Peyer's patch (tissue), 4 donors: ENCODE measurements at places on chromosomes 12 and 14.

- DNase-seq: no peak
Measured at GRCh38 chr12:54272214-54272613, 7.7 kb downstream of the CBX5 start.

DNA sequence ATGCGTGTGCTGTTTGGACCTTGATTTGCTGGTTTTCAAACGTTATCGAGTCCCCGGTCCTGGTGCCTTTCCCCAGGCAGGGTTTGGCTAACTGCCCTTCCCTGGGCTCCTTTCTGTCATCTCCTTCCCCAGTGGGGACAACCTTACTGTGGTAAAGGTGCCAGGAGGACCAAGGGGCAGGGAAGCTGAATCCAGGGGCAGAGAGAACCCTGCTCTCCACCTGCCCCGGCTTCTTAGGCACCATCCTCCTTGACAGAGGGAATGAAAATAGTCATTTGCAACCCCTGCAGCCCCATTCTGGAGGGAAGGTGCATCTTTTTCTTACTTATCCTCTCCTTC is 5.0 kb downstream of the CEBPE start:
- no peak for DNase-seq

DNA sequence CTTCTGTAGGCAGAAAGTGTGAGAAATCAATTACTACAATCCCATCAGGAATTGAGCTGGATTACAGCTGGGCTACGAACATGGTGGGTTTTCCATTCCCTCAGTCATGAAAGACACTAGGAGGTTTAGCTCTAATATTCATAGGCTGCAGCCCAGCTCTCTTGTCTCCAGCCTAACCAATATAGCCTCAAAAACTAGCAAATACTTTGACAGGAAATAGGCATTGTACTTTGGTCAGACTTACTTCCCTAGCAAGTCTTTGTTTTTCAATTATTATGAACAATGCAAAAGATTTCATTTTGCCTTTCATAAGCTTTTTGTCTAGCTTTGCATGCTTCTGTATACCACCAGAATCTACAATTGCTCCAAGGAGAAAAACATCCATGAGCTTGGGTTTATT is 296.2 kb downstream of the GPHN start:
- no peak for DNase-seq

- no peak for DNase-seq
Measured at GRCh38 chr12:69881771-69882170, 56.7 kb downstream of the MYRFL start.

- no peak for DNase-seq
Measured at GRCh38 chr14:71714225-71714624, 218.0 kb upstream of the RGS6 start.

GRCh38 chr14:68926236-68926635 is 52.9 kb downstream of the ACTN1 start:
- DNase-seq: no peak

DNA sequence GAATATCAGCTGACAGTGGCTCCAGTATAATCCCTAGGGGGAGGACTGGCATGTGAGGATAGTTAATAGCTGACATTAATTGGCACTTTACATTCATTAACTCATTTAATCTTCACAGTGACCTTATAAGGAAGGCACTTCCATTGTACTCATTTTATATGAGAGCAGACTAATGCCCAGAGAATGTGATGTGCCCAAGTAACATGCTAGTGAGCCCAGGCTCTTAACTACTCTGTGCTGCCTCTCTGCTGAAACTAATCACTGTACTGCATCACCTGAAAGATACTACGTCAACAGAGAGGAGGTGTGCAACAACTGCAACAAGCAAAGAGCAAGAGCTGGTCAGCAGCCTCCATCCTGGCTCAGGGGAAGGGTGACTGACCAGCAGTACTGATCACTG is 40.1 kb downstream of the GALNT4 start:
- no peak for DNase-seq

- no peak for DNase-seq
Measured at GRCh38 chr14:94728950-94729349, 41.0 kb downstream of the GSC start.
